Left ventricle myocardium superior (tissue), 1 donor: ENCODE measurements at places on chromosomes 4 and X.

- DNase-seq, result no peak
Observed at GRCh38 chrX:57900975-57901374, 9.3 kb downstream of the ZXDA start.

- no peak for DNase-seq
Observed at GRCh38 chrX:133527415-133527814, 112.1 kb upstream of the GPC4 start.

DNA sequence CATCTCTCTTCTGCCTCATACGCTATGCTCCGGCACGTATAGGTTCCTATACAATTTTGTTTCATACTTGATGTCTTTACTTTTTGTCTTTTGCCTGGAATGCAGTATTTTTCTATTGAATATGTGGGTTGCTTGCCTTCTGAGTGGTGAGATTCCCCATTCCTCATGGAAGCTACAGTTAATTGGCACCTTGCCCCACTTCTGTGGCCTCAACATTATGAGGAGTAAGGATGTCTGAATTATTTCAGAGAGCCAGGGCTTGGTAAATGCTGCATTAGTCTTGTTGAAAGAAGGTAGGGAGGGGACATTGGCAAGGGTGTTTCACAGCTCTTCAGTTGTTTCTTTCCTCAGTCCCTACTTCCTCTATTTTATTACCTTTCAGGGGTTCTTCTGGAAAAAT, 23.0 kb downstream of the CDKL5 start:
- no peak for DNase-seq

- DNase-seq, result peak; percentile 65
Observed at GRCh38 chrX:103831803-103832544, at the start of gene RAB9B. TSS of gene RAB9B (minus strand) at chrX:103832257. CDS start at chrX:103825784, 6,473 bp downstream.

- no peak for DNase-seq
Observed at GRCh38 chr4:1411436-1412375, 5.5 kb upstream of the NKX1-1 start.

GRCh38 chr4:140025470-140025869, 128.5 kb downstream of the MAML3 start:
- no peak for DNase-seq

GRCh38 chr4:40897557-40898203, 147.9 kb downstream of the NSUN7 start:
- peak; percentile 71 for DNase-seq

DNA sequence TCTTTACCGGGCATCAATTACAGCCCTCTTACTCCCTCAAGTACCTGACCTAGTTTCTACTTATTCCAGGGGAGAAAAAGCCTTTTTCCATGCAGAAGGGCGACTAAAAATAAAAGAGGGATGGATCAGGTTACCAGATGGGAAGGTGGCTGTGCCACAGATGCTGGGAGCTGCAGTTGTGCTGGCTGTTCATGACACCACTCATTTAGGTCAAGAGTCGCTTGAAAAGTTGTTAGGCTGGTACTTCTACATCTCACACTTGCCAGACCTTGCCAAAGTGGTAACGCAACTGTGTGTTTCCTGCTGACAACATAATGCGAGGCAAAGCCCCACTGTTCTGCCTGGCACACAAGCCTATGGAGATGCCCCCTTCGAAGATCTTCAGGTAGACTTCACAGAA, 148.4 kb upstream of the FGF16 start:
- no peak for DNase-seq

DNA sequence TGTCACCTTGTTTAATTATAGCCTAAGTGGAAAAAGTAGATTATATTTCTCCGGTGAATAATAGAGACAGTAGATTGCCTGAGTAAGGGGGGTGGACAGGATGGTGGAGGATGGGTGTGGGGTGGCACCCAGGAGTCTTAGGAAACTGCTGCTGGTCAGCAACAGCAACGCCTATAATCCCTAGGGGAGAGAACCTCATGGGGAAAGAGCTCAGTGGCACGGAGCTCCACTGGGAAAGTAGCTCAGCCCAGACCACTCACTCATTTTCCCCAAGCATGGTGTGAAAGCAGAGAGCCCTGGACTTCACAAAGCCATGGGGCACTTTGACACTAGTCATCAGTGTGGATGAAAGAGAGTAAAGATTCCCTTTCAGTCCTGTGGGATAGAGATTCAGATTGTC, 31.1 kb downstream of the METTL14 start:
- no peak for DNase-seq

DNA sequence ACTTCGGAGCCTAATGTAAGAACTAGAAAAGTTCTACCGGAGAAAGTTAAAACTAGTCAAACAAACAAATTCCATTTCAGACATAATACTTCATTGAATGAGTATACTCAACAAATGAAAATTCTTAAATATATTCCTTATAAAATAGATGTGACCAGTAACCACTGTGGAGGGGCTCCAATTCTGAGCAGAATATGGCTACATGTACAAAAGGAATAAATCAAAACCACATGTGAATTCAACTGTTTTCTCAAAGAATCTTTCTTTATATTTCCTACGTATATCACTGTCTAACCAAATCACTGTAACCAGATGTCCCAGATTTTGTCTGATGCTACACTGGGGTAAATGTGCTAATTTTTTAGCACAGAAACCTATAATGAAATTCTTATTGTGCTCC, 49.0 kb downstream of the HTN1 start:
- DNase-seq, result no peak

GRCh38 chr4:109574443-109574850, 14.4 kb downstream of the MCUB start:
- DNase-seq, result no peak

DNA sequence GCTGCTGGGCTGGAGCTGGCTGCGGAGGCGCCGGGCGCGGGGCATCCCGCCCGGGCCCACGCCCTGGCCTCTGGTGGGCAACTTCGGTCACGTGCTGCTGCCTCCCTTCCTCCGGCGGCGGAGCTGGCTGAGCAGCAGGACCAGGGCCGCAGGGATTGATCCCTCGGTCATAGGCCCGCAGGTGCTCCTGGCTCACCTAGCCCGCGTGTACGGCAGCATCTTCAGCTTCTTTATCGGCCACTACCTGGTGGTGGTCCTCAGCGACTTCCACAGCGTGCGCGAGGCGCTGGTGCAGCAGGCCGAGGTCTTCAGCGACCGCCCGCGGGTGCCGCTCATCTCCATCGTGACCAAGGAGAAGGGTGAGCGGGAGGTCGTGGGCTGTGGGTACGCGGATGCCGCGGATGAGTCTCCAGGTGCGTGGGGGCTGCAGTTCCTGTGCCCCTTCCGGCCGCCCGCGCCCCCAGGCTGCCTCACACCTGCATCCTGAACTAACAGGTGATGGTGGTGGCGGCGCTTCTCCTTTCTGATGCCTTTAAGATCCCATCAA, 499 bp downstream of the CYP2U1 start:
- DNase-seq, result no peak

- no peak for DNase-seq
Observed at GRCh38 chr4:162497564-162498167, 333.9 kb upstream of the FSTL5 start.

DNA sequence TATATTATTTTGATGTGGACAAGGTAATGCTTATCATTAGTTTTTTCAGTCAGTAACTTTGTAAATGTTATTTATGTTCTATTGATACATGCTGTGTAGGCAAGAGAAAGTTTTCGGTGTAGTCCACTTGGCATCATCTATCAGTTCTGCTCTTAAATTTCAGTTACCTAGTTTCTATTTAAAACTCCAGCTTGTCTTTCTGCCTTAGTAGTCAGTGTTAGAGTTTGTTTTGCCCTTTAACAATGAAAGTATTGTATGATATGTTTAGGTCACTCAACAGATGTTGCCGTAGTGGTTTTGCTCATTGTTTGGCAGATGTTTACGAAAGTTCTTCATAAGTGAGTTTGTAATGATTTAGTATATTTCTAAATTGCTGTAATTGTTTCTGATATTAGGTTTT, 34.9 kb upstream of the FHDC1 start:
- no peak for DNase-seq

GRCh38 chr4:1201851-1202525, 29.6 kb upstream of the SPON2 start:
- DNase-seq, result peak; percentile 74

- no peak for DNase-seq
Observed at GRCh38 chr4:72858328-72858727, 211.2 kb downstream of the COX18 start.

DNA sequence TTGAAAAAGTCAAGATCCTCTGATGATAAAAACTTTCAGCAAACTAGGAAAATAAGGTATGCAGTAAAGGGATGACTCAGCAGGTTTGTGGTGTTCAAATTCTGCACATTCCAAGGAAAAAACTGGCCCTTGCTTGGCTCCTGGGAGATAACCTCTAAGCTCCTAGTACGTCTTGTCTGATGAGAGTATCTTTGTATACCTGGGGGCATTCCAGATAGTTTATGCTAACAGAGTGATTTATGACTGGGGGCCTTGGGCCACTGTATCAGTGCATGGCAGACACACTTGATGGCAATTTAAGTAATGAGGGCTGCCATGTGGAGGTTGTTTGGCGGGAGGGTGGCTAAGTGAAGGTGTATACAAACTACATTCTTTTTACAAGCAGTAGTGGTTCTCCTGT, 56.9 kb downstream of the NSG1 start:
- DNase-seq, result no peak

- DNase-seq, result no peak
Observed at GRCh38 chr4:63169836-63170235, 1239.4 kb downstream of the TECRL start.

DNA sequence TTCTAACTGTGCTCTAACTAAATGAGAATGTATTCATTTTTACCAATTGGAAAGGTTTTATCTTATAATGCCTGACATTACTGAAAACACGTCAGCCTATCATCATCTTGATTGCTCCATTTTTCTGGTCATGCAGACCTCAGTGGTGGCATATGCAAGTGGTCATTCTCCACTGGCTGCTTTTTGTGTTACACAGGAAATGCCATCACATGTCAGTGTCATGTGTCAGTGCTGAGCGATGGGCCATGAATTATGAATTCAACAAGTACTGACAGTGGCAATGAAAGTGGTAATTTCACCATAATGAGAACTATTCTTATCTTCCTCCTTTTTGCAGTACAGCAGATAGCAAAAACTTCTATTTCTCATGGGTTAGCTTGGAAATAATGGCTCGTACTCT, 190.5 kb downstream of the PACRGL start:
- no peak for DNase-seq

DNA sequence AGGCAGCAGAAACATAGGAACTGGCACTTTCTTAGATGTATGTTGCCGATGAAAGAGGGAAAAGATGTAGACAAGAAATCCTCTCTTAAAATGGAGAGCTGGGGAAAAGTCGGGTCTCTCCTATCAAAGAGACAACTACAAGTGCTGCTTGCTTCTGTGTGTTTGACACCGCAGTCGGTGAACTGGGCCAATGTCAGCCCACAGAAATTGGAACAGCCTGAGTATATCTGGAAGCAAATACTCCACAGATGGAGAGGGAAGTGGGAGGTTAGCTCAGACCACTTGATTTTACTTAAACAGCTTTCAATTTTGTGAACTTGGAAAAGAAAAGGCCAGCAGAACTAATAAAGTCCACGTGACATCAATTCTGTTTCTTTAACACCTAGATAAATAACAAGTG, 230.9 kb upstream of the FAT1 start:
- DNase-seq, result no peak

DNA sequence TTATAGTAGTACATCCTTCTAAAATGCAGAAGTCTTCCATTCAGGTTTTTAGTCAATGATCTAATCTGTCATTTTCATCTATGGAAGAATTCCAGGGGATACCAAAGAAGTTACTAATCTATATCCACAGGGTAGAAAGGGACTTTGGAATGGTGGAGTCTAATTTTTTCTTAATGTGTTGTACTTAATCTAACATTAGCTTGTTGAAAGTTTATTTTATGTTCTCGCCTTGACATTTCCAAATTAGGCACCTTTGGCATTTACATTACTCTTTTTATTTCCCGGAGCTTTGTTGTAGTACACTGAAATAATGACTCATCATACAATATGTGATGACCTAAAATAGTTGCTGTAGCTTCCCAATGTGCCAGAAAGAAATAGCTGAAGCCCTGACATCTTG, 91.5 kb downstream of the HTR2C start:
- DNase-seq, result no peak

- no peak for DNase-seq
Observed at GRCh38 chr4:174592985-174593335, 70.7 kb upstream of the HPGD start.

DNA sequence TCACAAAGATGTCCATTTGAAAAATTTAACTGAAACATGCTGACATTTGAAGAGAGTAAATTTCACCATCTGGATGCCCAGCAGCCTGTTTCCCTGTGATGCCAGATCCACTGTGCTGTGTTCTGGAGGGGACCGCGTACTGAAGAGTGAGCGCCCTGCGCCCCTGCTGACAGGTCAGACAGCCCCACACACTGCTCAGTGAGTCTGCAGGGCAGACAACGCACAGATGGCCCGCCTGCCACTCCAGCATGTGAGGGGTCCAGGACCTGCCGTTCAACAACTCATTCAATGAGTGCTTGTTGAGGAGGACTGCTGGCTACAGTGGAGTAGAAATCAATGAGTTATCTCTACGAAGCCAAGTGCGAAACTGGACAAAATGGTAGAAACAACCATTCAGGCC, 49.2 kb downstream of the FGFRL1 start:
- no peak for DNase-seq

DNA sequence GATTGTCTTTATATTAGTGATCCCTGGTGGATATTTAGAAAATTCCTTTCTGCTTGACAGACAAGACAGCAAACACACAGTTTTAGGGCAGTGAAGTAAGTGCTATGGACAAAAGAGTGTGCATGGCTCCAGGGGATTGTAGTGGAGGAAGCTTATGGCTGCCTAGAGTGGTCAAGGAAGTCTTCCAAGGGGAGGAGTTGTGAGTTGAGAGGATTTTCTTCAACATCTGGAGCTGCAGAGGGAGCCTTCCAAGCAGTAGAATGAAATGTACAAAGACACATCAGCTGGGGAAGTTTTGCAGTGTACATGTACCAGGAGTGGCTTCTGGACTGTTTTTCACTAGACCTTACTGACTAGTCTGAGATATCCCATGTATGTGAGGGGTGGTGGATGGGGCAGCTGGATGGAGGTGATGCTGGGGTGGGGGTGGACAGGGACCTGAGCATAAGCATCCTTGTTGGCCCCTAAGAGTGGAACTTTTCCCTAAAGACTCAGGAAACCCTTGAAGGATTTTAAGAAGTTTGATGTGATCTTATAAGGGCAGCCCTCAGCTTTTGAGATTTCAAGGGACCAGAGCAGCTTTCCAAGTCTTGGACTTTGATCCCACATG, 160.5 kb upstream of the TAPT1 start:
- no peak for DNase-seq

DNA sequence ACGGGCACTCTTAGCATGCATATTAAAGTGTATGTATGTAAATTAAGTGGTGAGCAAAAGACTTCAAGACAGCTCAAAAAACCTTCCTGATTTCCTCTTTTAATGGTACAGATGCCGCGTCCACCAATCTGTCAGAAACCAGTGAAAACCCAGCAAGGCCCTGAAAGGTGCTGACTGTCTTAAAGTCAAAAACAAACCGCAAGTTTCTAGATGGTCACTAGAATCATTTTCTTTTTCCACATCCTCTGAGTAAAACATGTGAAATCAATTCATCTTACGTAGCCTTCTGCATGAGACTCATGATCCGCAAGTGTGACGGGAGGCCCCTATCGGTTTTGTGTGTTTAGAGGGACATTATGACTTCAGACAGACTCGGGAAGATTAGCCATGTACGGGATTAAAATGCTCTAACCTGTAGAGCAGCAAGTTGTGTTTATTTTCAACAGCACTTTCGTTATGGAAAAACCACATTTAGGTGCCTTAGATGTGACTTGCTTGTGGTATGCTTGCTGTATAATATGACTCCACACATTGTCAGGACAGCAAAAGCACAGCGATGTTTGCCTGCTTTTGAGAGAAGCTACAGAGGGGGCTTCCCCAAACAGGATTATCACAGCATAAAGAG, 88.2 kb upstream of the STS start:
- DNase-seq, result no peak

GRCh38 chr4:40367451-40367850, 32.3 kb downstream of the CHRNA9 start:
- no peak for DNase-seq
